ENCODE measurements at places on chromosomes 2 and 18. TPM values are rescaled to one million over a fixed set of nuclear protein-coding genes. Genes with fewer than 3 reads are reported as not detected.

DNA sequence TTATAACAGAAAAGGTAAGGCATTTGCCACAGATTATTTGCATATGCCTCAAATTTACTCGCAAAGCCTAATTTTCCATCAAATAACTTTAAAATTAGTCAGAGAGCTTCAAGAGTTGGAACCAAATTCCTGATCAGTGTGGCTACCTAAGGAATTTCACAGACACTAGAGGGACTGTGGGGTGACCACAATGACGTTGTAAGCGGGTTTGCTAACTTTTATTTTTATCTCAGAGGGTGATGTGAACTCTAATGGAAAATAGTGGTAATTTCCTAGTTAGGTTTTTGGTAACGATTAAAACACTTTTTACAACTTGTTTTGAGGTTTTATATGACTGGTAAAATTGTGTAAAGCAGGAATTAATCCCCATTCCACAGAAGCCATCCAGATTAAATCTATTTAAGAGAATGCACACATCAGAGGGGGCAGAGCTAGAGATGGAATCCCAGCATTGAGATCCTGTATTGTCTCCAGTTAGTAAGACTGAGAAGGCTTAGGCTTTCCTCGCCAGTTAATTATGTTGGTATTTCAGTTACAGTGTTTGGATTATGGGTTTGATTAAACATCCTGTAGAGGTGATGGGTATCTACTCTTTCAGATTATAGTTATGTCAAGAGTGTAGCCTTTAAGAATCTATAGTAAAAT lies 129.0 kb downstream of the GPD2 start:
- DNase-seq = no peak

DNA sequence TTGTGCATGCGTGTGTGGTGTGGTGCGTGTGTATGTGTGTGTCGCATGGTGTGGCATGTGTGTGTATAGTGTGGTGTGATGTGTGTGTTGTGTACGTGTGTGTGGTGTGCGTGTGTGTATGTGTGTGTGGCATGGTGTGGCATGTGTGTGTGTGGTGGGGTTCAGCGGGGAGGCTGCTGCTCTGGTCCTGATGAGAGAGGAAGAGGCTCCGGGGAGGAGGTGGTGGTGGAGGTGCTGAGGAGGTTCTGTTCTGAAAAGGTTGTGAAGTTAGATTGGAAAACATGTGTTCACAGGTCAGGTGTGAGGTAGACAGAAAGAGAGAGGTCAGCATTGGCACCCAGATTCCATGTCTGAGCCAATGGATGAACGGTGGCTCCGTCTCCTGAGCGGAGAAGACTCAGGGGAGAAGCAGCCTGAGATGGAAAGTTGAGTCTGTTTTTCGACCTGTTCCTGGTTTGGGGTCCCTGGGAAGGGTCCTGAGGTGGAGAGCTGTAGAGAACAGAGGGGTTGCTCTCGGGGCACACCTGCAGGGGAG lies 67.2 kb upstream of the HDAC4 start:
- DNase-seq = no peak

DNA sequence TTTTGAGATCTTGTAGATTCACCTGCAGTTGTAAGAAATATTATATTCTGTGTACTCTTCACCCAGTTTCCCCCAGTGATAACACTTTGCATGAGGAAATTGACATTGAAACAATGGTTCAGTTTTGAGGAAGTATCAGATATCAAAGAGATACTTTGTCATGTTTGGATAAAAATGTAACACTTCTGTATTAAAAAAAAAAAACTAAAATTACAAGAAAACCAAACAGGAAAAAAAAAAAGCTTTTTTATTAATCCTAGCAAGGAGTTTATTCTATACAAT lies 204.0 kb downstream of the ARL4C start:
- no peak for DNase-seq

- DNase-seq = no peak
These were observed 22.9 kb downstream of the RBM43 start for GRCh38 chr2:151238527-151239487.

The BOLL gene
- total RNA-seq = 0.05 TPM

Measured in thymus (tissue), 14 donors.